ENCODE measurements at places on chromosomes 1 and 21.
A peak's percentile ranks its signal among the peaks of the same experiment; 100 is the strongest.

DNA sequence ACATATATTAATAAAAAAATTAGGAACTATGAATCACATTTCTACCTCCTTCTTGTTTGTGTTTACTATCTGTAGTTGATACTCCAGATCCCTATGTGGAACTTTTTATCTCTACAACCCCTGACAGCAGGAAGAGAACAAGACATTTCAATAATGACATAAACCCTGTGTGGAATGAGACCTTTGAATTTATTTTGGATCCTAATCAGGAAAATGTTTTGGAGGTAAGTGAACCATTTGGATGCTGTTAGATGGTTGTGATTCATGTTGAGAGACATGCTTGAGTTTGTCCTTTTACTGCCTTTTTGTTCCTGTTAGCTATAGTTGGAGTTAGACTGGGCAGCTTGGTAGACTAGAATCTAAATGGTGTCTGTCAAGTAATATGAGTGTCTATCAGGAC lies 64.2 kb downstream of the PLA2G4A start:
- no peak for DNase-seq

DNA sequence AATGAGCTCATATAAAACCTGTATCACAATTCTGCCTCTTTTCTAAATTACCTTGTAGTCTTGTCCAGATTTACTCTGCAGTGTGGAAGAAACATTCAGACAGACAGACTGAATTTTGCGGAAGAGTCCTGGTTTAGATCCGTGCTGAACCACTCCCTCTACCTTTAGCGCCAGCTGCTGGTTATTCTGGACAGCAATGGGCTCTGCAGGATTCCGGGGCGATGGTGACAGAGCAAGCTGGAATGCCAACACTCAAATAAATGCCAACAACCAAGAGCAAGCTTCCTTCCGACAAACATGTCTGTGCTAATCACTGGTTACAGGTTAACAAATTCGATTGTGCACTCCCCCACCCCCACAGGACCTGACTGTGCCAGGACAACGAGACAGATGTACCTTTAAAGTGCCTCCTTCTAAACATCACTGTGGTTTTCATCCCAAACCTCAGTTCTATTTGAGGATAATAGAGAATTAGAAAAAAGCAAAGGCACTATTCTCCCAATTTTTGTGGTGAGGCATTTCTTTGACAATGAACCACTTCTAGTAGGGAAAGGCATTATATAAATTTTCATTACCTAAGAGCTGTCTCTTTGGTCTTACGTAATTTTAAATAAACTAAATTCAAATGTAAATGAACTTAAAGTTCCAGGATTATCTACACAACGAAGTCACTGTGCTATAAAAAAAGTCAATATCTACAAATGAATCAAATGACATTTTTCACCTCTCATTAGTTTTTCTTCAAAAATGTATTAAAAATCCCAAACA lies 90.4 kb downstream of the INTS7 start:
- DNase-seq = no peak

DNA sequence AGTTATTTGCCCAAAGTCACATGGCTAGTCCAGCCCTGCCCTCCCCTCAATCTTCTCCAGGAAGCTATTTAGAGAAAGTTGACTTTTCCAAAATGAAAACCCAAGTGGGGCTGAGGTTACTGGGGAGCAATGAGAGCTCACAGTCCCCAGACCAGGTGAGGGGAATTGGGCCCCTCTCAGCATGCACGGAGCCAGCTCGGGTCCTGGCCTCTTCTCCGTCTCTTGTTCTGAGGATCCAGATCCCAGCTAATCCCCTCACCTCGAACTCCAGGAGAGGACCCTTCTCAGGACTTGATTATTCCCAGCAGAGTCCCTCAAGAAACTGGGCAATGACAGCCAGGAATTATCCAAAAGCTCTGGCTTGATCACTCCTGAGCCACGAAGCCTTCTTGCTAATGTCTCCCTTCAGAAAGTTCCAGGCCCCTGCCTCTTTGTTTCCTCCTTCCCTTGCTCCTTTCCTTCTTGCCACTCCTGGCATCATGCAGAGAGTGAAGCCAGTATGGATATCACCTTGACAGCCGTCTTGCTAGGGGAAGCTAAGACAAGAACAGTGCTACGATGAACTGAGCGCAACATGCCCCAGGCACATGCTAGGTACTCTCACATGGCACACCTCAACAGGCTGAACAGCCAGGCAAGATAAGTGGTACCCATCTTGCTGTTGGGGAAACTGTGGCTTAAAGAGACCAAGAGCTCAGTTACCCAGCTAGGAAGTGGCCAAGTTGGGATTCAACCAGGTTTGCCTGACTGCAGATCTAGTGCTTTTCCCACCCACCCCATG lies 51.9 kb downstream of the KLHDC7A start:
- no peak for DNase-seq

GRCh38 chr1:173409613-173410012 lies 67.5 kb upstream of the PRDX6 start:
- no peak for DNase-seq

DNA sequence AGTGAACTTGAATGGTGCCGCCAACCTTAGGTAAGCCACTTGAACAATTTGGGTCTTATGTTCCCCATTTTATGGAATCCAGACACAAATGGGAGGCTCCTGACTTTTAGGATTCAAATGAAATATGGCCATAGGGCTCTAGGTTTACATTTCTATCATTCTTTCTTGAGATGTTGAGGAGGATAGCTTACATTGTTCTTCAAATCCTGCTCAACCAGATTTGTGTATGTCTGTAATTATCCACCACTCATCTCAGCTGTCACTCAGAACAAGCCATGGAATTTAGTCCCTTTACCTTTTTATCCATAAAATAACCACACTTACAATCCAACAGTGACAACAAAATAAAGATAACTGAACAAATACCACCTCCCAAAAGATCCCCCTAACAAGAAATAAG lies 682.9 kb upstream of the PTBP2 start:
- no peak for DNase-seq

GRCh38 chr1:19395678-19396192 lies 83.6 kb downstream of the SLC66A1 start:
- no peak for DNase-seq

DNA sequence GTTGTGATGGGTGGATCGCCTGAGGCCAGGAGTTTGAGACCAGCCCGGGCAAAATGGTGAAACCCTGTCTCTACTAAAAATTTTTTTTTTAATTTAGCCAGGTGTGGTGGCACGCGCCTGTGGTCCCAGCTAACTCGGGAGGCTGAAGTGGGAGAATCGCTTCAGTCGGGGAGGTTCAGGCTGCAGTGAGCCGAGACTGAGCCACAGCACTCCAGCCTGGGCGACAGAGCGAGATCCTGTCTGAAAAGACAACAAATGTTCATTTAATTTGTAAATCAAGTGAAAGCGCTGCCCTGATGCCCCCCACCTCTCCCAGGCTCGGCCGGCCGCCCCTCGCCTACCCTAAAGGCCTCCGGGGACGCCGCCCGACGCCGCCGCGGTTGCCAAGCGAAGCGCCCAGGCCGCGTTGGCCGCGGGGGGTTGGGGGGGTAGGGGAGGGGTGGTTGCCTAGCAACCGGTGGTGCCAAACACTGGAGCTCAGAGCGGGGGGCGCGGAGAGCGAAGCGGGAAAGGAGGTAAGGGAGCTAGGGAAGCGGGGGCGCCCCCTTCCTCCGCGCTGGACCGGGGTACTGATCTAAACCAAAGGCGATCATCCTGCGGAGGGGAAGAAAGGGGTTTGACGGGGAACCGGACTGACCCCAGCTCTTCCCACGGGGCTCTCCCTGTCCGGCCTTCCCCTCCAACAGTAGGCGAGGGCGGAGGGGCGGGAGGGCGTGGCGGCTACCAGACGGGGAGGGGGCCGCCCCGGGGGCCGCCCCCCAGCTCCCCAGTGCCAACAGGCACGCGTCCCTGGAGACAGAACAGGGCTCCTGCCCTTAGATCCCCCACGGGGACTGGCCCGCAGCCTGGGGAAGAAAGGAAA lies at the start of gene TEKT2:
Gene TEKT2, plus strand, starts transcription at position 460 of the 862 bp plus-strand sequence. CDS start 828 bp downstream, outside the sequence.
- peak; percentile 89 for DNase-seq

GRCh38 chr1:29398431-29398830 lies 162.1 kb downstream of the PTPRU start:
- no peak for DNase-seq

- DNase-seq = no peak
Observed at GRCh38 chr1:151535326-151536271, 4.5 kb upstream of the TUFT1 start.

Measured in NCI-H2081 (cell line).